ENCODE measurements at places on chromosomes 16 and 17. TPM values are rescaled to one million over a fixed set of nuclear protein-coding genes. Genes with fewer than 3 reads are reported as not detected.

The MYH2 gene
- 0.19 TPM for polyA plus RNA-seq

The MGAT5B gene
- 13.8 TPM for polyA plus RNA-seq

The TSNAXIP1 gene
- 6.8 TPM for polyA plus RNA-seq

The SNX20 gene
- not detected for polyA plus RNA-seq

- no peak for DNase-seq
- no peaks in the 10 kb centered on the region for H3K27me3 ChIP-seq
- H3K36me3 ChIP-seq: peaks cover 61% of the 10 kb centered on the region
- H3K4me3 ChIP-seq: no peak overlapping the region
Measured at GRCh38 chr17:54948380-54948779, 20.1 kb downstream of the COX11 start.

- no peak overlapping the region for H3K27ac ChIP-seq
- H3K27me3 ChIP-seq: peaks cover 17% of the 10 kb centered on the region
- H3K4me1 ChIP-seq: peaks cover 40% of the 10 kb centered on the region
- DNase-seq: no peak
Measured at GRCh38 chr17:29039764-29040598, 3.0 kb upstream of the PIPOX start.

GRCh38 chr16:75590920-75591843 lies 25.0 kb downstream of the GABARAPL2 start:
- no peaks in the 10 kb centered on the region for H3K27me3 ChIP-seq
- no peak overlapping the region for H3K4me3 ChIP-seq
- H3K4me1 ChIP-seq: peaks cover 22% of the 10 kb centered on the region
- peak overlapping the region; percentile 82 for H3K27ac ChIP-seq
- peak; percentile 54 for DNase-seq

DNA sequence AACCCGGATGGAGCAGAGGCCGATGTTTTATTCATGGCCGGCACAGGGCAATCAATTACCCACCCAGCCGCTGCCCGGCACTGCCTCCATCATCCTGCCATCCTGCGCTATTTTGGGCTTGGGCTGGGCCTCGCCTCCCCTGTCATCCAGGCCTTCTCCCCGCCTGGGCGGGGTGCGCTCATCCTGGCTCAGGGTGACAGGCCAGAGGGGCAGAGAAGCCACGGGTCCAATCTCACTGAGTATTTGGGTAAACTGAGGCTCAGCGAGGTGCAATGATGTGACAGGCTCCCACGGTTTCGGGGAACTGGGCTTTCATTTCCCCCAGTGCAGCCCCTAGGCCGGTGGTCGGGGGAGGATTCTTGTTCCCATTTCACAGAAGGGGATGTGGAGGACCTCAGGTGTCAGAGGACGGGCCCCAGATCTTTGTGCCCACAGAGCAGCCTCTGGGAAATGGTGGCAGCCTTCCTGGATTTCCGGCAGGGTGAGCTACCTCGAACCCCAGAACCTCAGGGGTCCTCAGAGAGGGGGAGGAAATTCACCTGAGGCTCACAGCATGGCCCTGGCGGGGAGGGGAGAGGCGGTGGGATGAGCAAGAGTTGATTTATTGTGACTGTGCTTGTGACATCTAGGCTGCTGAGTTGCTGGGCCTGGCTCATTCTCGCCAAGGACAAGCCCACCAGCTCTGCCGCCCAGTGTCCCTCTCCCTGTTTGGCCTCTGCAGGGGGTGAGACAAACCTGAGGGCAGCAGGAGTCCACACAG lies 23.8 kb upstream of the KCNJ12 start:
- H3K4me1 ChIP-seq: peaks cover 3% of the 10 kb centered on the region
- H3K4me3 ChIP-seq: no peak overlapping the region
- H3K36me3 ChIP-seq: no peaks in the 10 kb centered on the region
- H3K27ac ChIP-seq: no peak overlapping the region

GRCh38 chr16:3192476-3193019 lies 4.5 kb downstream of the OR1F1 start:
- peaks cover 8% of the 10 kb centered on the region for H3K4me1 ChIP-seq
- H3K27me3 ChIP-seq: peaks cover 35% of the 10 kb centered on the region
- no peak overlapping the region for H3K27ac ChIP-seq
- no peak overlapping the region for H3K4me3 ChIP-seq
- H3K36me3 ChIP-seq: no peaks in the 10 kb centered on the region

DNA sequence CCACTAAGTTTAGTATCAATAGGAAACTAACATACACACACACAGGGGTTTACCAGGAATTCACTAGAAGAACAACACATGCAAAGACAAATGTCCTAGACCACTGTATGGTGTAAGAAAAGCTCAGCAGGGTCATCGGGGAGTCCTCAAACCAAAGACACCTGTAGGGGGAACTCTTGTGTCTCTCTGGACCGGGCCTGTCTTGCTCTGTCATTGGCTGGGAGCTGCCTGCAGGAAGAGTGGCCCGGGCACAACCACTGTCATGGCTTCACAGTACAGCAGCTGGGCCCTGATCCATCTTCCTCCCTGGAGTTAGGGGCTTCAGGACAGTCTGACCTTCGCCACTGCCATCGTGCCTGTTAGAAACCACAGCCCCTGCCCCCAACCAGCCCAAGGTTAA lies 263.6 kb upstream of the DYNLRB2 start:
- no peaks in the 10 kb centered on the region for H3K27me3 ChIP-seq
- DNase-seq: no peak
- H3K4me1 ChIP-seq: no peaks in the 10 kb centered on the region
- H3K36me3 ChIP-seq: no peaks in the 10 kb centered on the region
- H3K4me3 ChIP-seq: no peak overlapping the region

DNA sequence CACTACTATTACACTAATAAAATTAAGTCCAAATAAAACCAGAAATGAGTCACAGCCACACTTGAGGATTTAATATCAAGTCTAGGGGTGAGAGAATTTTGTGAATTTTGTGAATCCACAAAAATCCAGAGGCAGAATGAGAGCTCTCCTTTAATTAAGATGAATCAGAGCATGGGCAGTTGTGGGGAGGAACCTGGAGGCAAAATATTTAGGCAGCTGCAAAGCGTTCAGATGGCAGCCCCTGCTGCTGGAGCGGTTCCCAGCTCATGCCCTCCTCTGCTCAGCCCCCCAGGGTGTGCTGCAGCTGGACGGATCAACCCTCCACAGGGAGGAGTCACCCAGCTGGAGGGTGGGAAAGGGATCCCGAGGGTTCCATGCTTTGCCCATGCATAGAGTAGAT lies 43.4 kb upstream of the IRX6 start:
- H3K36me3 ChIP-seq: no peaks in the 10 kb centered on the region
- H3K4me3 ChIP-seq: no peak overlapping the region
- H3K27ac ChIP-seq: no peak overlapping the region

GRCh38 chr17:79875511-79875910 lies 36.3 kb upstream of the CBX4 start:
- DNase-seq: no peak
- H3K27ac ChIP-seq: no peak overlapping the region
- H3K4me1 ChIP-seq: no peaks in the 10 kb centered on the region
- no peak overlapping the region for H3K4me3 ChIP-seq
- H3K27me3 ChIP-seq: no peaks in the 10 kb centered on the region

DNA sequence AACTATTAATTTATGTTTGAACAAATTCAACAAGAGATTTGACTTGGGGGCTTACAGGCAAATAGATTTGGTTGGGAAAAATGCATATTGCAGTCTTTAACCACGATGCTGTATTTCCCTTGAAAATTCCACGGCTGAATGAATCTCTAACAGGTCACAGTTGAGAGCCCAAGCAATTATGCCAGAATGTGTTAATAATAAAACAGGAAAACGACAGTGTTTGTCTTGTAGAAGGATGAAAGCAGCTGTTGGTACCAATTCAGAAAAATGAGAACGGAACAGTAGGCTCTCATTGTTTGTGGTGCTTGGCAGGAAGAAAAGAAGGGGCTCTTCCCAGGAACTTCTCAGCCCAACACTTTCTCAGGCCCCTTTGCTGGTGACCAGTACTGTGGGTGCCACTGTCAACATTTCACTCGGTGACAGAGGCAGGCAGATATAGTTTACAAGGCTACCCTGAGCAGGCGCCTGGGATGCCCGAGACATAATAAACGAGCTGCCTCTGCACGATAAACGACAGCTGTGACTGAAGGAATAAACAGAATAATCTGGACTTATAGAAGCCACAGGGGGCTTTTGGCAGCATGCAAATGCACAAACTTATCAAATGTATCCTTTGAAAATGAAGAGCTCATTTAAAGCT lies 387.1 kb downstream of the HS3ST4 start:
- H3K27ac ChIP-seq: no peak overlapping the region
- no peaks in the 10 kb centered on the region for H3K36me3 ChIP-seq
- H3K4me3 ChIP-seq: no peak overlapping the region
- no peak for DNase-seq
- H3K4me1 ChIP-seq: no peaks in the 10 kb centered on the region
